ENCODE measurements at places on chromosomes 11 and 22.

DNA sequence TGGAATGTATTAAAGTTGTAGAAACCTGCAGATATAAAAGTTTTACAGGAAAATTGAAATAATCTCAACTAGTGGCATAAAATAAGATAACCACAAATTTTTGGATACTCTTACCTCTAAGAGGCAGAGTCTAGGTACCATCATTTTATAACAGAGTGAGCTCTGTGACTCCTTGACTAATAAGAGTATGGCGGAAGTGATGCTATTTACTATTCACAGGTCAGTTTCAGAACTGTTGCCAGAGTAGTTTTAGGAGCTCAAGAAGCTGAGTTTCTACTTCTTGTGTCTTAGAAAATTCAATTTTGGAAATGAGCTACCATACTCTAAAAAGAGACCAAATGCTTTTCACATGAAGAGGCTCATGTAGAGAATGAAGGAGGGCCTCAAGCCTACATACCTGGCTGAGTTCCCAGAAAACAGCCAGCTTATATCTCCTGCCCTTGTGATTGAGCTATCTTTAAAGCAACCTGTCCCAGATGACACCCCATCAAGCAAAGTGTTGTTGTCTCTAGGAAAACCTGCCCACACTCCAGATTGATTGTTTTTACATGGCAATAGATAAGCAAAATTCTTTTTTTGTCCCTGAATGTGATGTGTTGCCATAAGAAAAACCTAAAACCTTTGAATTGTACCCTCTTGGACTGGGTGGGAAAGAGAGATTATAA lies 712.8 kb upstream of the CNTN5 start:
- no peak for DNase-seq

GRCh38 chr11:126805870-126806269 lies 194.7 kb downstream of the KIRREL3 start:
- no peak for DNase-seq

- DNase-seq = no peak
Measured at GRCh38 chr11:130737041-130737830, 179.0 kb downstream of the SNX19 start.

- DNase-seq = peak; percentile 73
Measured at GRCh38 chr11:43515090-43515489, 156.4 kb downstream of the TTC17 start.

GRCh38 chr11:116052603-116053547 lies 548.7 kb upstream of the CADM1 start:
- DNase-seq = no peak

- DNase-seq = no peak
Measured at GRCh38 chr11:86888164-86889000, 66.8 kb downstream of the FZD4 start.

DNA sequence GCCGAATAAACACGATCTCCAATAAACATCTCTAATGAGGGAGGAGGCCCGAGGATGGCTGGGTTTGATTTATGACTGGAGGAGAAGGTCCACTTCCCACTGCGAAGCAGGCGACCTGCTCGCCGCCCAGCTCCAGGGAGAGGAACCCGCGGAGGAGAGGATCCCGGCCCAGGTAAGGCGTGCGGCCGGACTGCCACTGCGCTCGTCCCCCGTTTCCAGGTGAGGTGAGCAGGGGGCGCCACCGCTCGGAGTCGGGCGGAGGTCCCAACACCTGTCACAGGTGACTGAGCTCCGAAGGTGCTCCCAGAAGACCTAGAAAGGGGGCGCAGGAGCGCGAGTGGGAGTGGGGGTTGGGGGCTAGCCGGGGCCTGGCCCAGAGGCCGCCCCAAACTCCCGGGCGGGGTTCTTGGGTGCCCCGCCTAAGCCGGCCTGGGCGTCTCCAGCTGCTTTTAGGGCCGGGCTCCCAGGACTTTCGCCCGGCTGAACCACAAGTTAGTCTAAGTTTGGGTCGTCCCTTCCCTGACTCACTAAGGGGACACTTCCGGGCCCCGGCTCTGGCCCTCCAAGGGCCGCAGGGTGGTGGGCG lies 5.4 kb upstream of the PAX6 start:
- no peak for DNase-seq

DNA sequence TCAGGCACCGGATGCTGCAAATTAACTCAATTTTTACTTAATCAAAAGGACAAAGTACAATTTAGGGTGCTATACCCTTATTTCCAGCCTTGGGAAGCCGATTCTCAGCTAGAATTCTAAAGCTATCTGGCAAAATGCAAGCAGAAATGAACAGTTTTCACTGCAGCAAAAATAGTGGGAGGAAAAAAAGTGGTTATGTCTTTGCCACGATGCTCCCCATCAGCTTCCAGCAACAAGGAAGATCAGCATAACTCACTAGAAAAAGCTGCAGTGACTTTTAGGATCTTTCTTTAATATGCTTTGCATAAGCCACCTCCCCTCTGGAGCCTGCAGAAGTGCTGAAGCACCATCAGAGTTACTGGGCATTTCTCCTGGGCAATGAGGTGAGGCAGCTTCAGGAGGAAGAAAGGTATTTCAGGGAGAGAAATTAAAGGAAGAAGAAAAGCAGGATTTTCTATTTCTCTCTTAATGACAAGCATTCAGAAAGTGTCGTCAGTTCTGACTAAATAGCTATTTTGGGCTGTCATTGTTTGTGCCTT lies 702.9 kb downstream of the DLG2 start:
- no peak for DNase-seq

DNA sequence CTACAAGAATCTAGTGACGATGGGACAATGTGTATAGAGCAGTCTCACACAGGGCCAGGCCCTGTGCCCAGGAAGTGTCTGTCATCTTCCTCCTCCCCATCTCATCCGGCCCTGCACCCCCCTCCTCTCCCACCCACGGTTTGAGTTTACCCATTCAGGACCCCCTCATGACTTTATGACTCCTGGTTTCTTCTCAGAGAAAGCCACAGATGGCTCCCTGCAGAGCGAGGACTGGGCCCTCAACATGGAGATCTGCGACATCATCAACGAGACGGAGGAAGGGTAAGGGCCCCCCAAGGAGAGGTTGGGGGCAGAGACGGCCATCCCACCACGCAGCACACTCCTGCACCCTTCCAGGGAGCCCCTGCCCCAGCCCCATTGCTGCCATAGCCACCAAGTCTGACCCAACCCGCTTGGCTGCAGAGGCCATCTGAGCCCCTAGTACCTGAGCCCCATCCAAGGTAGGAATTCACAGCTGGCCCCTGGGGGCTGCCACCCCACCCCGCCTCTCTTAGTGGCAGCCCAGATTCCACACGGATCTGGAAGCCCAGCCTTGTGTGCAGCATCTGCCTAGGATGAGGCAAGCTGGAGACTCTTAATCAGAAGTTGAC lies 18.1 kb downstream of the TOM1 start:
- DNase-seq = no peak

DNA sequence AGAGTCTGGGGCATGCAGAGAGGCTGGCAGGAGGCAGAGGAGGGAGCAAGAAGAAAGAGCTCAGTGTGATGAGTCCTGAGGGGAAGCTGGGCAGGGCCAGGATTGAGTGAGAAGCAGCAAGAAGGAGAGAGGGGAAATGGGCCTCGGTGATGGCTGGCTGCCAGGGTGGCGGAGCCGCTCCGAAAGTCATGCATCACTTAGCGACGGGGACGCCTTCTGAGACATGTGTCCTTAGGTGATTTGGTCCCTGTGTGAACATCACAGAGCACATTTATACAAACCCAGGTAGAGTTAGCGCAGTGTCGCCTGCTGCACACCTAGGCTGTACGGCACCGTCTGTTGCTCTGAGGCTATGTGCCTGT lies 15.1 kb downstream of the TBC1D22A start:
- DNase-seq = peak; percentile 82

- DNase-seq = no peak
Measured at GRCh38 chr11:133681901-133682300, 149.6 kb upstream of the OPCML start.

DNA sequence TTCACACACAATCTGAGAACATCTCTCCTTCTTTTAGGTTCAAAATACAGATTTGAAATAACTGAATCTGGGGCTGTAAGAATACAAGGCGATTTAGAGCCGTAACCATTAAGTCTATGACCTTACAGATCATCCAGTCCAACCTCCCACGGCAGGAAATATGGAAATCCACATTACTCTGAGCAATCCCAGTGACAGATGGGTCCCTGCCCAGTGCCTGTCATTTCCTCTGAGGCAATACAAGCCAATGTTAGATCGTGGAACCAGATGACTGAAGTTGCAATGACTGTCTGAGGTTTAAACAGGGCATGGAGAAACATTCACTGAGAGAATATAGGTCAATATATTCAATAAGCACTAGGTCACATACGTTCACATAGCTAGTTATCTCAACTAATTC lies 77.4 kb upstream of the OR5AK2 start:
- DNase-seq = no peak

DNA sequence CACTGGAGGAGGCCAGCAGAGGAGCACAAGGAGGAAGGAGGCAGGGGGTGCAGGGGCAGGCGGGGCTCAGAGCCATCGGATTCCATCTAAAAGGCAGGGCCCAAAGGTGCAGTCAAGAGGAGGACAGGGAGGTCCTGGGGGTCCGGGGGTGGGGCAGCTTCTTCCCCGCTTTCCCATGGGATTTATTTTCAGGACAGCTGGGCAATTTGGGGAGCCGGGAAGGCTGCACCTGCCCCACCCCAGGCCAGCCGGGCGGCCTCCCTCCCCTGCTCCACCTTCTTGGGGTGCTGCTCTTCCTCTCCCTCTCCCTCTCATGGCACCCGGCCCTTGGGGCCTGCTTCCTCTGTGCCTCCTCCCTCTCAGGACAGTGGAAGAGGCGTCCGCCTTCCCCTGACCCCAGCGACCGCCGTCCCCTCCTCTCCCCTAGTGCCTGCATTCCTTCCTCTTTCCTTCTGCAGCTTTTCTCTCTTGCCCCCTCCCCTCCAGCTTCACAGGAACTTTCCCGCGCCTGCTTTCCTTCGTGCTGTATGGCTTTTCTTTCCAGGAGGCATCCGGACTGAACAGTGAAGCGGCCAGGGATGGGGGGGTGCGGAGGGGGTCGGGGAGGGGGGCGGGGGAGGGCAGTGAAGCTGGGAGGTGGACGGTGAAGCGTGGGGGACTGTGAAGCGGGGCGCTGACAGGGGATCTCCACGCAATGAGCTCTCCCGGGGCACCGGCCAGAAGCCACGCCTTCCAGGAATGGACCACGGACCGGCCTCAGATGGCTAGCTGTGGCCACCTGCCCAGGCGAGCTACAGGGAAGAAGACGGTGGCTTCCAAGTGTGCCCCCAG lies 26.9 kb downstream of the APOBEC3H start:
- no peak for DNase-seq

GRCh38 chr11:102111011-102111786 lies 952 bp downstream of the YAP1 start:
- no peak for DNase-seq

DNA sequence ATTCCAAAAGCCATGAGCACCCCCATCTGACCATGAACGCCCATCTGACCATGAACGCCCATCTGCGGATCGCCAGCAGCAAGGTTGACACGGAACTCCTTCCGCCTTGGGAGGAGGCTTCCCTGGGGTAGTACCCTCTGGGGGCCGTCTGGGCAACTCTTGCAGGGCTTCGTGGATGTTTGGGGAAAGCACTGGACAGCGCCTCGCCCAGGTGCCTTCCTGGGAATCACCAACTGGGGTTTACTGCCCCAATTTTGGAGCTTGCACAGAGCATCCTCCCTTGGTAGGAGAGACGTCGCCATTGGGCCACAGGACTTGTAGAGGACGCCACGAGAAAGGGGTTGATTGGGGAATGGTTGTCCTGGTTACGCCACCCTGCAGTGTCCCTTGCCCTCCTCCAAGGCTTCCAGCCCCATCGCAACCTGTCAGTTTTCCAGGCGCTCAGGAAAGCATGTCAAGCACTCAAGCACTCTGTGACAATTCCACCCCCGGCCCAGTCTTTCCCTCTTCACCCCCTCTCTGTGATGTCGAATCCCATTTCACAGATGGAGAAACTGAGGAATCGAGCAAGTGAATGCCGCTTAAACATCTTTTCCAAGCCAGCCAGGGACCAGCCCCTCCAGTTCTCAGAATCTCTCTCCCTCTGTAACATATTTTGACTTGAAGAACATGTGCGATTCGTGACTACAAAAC lies 914 bp upstream of the PRDM11 start:
- no peak for DNase-seq

- DNase-seq = peak; percentile 73
Measured at GRCh38 chr11:67434395-67434881, 3.0 kb downstream of the PTPRCAP start.

DNA sequence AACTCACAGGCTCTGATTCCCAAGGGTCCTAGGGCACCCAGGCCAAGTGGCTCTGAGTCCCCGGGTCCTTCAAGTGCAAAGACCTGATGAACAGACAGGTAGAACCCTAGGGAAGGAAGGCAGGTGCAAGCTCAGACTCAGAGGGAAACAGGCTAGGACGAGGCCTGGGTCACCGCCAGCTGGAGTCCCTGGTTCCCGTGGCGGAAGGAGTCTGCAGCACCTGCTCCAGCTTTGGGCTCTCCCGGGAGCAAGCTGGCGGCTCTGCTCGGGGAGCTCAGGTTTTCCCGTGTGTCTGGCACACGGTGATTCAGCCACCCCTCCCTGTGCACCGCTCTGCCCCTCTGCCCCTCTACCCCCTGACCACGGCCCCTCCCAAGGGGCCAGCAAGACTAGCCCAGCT lies 59.8 kb downstream of the WNT7B start:
- no peak for DNase-seq

- no peak for DNase-seq
Measured at GRCh38 chr11:45974806-45975205, 52.4 kb downstream of the LARGE2 start.

- DNase-seq = no peak
Measured at GRCh38 chr22:17159504-17159951, 451 bp upstream of the HDHD5 start.

DNA sequence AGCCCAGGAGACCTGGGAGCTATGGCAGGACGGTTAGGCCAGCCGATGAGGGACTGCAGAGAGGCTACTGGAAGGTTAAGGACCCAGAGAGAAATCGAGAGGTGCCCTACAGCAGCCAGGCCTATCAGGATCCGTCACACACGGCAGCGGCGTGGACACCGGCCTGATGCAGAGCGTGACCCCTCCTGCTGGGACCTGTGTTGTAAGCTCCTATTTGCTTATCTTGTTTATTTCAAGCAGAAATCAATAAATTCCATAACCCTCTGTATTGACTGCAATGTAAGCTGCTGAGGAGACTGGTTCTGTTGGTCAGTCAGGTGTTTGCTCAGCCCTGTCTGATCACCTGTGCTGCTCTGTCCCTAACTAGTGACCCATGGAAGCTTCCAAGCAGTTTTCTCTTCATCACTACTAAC lies 39.9 kb downstream of the PPP2R1B start:
- DNase-seq = no peak

DNA sequence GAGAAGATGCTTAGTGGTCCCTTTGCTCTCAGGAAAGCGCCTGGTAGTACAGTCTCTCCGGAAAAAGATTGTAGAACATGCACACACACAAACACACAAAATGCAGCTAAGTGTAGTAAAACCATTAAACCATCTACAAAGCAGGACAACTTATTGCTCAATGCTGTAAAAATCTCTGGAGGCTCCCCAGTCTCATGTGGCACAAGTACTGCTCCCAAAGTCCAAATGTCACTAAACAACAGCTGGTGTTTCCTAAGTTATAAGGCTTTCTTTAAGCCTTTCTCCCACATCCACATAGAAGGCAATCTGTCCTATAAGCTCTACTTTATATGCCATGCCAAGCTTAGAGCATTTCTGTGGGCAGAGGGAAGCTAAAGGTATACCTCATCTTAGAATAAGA lies 32.9 kb downstream of the CDON start:
- no peak for DNase-seq
